NCI-H1417 treated with DMSO at 0.1 percent for 48 hours (cell line): ENCODE measurements at places on chromosomes 4 and X.

GRCh38 chr4:98939892-98940298 is 11.0 kb upstream of the EIF4E start:
- no peak for DNase-seq

GRCh38 chr4:78293821-78294301 is 236.7 kb downstream of the FRAS1 start:
- DNase-seq = no peak

- DNase-seq = no peak
Observed at GRCh38 chr4:73525611-73526010, 44.1 kb downstream of the AFM start.

- DNase-seq = no peak
Observed at GRCh38 chr4:112361181-112361791, 64.1 kb downstream of the ALPK1 start.

- DNase-seq = no peak
Observed at GRCh38 chrX:43939187-43939926, 33.8 kb downstream of the NDP start.

DNA sequence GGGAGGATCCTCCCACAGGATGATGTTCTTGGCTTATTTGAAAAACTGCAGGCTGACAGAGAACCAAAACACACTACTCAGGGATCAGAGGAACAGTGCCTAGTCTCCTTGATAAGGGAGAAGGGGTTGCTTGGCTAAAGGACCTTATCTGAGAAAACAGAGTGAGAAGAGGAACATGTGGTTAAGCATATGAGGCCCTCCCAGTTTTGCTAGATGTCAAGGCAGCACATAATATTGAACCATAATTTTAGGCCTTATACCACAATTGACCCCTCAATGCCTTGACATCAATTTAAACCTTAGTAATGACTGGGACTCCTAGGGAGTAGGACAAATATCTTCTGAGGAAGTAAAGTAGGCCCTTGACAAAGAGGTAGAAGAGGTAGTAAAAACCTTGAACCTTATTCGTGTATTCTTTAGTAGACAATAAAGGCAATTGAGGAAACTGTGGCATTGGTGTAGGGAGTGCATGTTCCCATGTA is 79.3 kb downstream of the TEX13C start:
- DNase-seq = no peak

GRCh38 chr4:20572976-20573375 is 127.3 kb upstream of the PACRGL start:
- no peak for DNase-seq

- DNase-seq = no peak
Observed at GRCh38 chrX:124910611-124911010, 409.1 kb upstream of the TEX13C start.

DNA sequence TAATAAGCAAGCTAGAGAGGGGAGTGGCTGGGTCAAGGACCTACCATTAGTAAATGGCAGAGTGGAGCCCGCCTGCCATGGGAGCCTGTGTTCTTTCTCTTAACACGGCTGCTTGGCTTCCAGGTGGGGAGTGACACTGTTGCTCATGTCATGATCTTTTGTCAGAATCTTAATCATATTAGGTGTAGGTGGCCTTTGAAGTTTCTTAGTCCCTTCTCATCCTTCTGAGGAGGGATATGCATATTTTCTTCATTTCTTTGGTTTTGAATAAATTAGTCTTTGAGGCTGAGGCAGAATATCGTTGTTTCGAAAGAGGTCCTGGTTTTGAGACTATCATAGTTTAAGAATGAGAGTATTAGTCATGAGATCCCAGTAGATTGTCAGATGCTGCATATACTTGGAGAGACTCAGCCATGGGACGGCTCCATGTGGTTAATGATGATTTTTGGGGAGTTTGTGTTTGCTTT is 28.9 kb downstream of the SNX25 start:
- DNase-seq = no peak

DNA sequence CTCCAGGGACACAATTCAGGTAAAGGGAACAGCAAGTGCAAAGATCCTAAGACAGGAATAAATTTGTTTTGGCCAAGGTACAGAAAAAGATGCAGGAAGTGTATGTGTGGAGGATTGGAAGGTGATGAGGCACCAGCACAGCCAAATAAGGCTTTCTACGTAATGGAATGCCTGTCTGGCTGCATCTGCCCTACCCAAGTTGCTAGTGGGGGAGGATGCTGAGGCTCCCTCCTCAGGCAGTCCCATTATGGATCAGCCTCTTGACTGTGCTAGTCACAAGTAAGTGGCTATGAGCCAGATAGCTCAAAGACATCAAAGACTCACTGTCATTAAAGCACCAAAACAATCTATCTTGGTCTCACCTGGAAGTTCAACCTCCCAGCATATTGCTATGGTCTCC is 300.9 kb upstream of the FAT4 start:
- no peak for DNase-seq

- no peak for DNase-seq
Observed at GRCh38 chr4:79472036-79472435, 64.0 kb upstream of the GK2 start.

GRCh38 chrX:79630033-79631009 is 263.2 kb upstream of the ITM2A start:
- no peak for DNase-seq

DNA sequence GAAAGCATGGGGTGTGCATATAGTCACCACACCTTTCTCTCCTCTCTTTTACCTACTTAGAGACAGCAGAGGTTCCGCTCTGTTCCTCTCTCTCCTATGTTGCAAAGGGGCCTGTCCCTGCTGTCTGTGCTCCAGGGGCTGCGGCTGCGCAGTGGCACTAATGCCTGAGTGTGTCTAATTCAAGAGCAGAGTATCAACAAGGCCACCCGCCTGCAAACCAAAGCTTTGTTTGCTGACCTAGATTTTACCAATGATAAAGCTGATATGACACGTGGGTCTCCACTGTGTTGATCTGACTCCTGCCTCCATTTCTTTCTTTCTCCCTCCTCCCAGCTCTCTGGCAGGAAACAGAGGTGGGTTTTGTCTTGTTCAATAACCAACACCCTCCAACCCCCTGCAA is 74.9 kb downstream of the NSG1 start:
- no peak for DNase-seq

- no peak for DNase-seq
Observed at GRCh38 chrX:139924696-139925095, 8.2 kb downstream of the ATP11C start.

- no peak for DNase-seq
Observed at GRCh38 chr4:74603186-74603585, 158.2 kb downstream of the AREG start.

GRCh38 chrX:153771415-153772315 is 7.6 kb downstream of the PLXNB3 start:
- DNase-seq = no peak

GRCh38 chr4:141159027-141159426 is 25.8 kb upstream of the RNF150 start:
- no peak for DNase-seq

DNA sequence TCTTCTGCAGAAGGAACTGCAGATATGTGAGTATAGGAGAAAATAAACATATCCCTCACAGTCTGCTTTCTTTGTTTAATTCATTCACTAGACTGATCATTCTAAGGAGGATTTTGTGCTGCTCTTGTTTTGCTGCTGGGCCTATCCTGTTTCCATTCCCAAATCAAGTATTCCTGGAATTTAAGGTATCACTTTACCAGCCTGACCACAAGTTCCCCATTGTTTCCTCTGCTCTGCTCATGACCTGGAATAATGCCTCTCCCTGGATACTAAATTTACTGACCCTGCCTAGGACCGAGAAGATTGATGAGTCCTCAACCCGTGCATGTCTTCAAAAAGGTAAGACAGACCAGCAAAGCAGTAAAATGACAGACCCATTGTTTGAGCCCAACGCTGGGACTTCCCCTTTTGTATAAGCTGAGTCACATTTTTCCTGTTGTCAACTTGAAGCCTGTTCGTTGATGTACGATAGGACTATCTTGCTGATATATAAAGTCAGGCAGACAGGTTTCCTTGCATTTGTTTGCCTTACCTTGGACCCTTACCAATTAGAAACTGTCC is 85.5 kb upstream of the TET2 start:
- DNase-seq = no peak

DNA sequence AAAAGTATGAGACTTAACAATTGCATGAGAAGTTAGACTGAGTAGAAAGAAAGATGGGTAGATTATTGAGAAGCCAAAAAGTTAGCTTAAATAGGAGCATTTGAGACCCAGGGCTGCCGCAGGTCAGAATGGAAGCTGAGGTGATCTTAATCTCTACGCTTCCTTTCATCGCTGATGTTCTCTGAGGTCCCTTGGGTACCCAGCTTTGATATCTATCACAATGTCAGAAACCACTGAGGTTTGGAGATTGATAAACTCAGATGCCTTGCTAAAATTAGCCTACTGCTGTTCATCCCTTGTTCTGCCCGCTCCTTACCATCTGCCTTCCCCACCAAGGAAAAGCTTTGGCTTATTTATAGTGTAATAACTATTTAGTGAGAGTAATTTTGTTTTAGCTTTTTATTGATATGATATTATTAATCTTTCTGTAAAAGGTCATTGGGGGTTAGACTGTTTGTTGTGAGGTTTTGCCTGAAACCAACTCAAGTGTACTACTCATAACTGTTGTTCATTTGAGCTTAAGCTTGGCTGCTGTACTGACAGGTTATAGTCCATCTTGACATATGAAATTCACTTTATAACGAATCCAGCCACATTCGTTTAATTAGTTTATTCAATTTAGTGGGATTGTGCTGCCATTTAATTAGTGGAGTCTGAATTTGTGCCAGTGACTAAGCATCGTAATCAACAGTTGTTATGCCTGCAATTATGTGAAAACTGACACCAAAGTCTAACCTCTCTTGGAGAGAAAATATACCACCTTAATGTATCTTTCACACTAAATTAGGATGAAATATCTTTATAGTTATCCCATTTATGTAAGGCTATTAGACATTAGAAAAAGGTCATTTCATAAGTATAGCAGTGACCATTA is 15.1 kb downstream of the MCUB start:
- no peak for DNase-seq

- no peak for DNase-seq
Observed at GRCh38 chr4:85767649-85768048, 292.7 kb downstream of the ARHGAP24 start.
